Activated T-cell treated with anti-CD3 and anti-CD28 coated beads, Interleukin-2, amount 50 U/mL, for 24 hours (primary cell): ENCODE measurements at places on chromosomes 5 and 9.

DNA sequence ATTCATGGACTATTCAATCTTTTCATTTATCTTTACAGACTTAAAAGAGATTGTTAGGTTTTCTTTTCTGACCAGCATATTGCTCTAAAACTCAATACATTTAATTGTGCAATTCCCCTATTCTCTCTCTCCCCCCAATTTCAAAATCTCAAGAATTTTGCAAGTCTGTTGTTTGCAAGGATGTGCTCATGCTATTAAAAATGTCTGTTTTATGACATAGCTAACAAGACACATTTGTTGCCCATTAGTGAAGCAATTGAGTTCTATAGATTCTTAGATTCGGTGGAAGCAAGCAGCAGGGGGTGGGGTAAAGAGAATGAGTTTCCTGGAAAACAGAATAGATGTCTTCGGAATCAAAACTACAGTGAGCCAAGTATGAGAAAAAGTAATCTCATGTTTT lies 8.5 kb upstream of the CSNK1A1 start:
- no peak for DNase-seq

DNA sequence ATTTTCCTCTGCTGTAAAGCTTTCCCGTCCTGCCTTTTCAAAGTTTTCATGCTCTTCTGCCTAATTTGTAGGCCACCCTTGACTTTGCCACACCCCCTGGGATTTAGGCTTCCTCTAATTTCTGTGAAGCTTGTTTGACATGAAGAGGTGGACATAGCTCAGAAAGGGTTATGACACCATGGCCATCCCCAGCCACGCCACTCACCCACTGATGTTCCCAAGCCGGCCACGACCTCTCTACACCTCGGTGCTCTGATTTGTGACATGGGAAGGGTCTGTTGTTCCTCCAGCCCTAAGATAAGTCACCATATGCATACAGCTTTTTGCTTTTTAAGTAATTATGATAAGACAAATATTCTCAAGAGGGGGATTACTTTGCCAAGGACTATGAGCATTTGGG lies 139.5 kb downstream of the BARX1 start:
- DNase-seq = no peak

GRCh38 chr5:137754961-137755762 lies 999 bp upstream of the HNRNPA0 start:
- peak; percentile 39 for DNase-seq

GRCh38 chr9:75892216-75892911 lies 1.9 kb downstream of the PCSK5 start:
- DNase-seq = peak; percentile 56

- DNase-seq = no peak
These were observed 120.6 kb downstream of the PRDM9 start for GRCh38 chr5:23627976-23628375.

DNA sequence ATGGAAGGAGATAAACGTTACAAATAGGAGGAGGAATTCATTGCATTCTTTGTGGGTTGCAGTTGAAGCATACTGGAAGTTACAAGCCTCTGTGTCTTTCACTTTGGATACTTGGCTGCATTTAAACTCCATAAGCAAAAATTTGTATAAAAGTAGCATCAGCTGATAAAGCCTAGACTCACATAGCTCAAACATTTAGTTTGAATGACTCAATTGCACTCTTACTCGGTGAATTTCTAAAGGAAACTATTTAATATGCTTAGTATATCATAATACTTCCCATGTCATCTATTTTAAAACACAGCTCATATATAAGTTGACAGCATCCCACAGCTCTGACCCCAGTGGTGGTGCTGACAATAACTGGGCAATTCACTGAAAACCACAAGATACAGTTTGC lies 596.6 kb upstream of the ZNF608 start:
- DNase-seq = no peak
